Stimulated activated CD4-positive, alpha-beta T cell treated with anti-CD3 and anti-CD28 coated beads, Interleukin-1b, Interleukin-23, amount 100 ng/mL, for 24 hours (primary cell): ENCODE measurements at places on chromosomes 2 and 18.

GRCh38 chr2:216292886-216293301, 79.4 kb downstream of the MARCHF4 start:
- no peak for DNase-seq

GRCh38 chr18:45384137-45384961, 230.9 kb upstream of the SLC14A2 start:
- DNase-seq: peak; percentile 21

DNA sequence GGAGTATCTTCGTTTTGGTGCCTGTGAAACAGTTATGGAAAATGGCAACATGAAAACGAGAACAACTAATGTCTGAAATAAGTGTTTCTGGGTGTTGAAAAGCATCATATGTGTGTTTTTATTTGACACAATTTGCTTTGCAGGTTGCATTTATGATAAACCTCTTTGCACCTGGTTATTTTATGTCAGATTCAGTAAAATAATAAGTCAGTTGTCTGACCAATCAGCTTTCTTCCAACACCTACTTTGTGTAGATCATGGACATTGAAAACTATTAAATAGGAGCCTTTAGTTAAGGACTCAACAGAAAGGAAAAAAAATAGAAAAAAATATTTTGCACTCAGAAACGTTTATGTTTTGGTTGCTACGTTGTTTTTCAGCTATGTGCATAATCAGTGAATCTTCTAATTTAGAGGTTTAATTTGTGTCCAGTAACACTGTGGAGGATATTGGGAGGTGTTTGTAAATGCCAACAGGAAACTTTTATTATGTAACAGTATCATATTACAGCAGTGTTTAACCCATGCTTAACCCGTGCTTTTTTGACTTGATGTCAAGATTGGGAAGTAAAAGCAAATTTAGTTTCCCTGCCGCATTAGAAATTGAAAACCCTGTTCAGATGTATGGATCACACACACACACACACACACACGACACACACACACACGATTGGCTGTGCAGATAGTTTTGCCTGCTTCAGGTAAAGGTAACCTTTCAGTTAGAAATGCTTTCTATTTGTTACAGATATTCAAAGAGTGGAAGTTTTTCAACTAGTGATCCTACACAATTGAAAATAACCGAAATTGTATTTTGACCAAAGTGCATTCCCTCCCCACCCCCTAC, 2.6 kb downstream of the PKP4 start:
- no peak for DNase-seq

GRCh38 chr2:67889056-67889455, 173.7 kb downstream of the C1D start:
- no peak for DNase-seq

DNA sequence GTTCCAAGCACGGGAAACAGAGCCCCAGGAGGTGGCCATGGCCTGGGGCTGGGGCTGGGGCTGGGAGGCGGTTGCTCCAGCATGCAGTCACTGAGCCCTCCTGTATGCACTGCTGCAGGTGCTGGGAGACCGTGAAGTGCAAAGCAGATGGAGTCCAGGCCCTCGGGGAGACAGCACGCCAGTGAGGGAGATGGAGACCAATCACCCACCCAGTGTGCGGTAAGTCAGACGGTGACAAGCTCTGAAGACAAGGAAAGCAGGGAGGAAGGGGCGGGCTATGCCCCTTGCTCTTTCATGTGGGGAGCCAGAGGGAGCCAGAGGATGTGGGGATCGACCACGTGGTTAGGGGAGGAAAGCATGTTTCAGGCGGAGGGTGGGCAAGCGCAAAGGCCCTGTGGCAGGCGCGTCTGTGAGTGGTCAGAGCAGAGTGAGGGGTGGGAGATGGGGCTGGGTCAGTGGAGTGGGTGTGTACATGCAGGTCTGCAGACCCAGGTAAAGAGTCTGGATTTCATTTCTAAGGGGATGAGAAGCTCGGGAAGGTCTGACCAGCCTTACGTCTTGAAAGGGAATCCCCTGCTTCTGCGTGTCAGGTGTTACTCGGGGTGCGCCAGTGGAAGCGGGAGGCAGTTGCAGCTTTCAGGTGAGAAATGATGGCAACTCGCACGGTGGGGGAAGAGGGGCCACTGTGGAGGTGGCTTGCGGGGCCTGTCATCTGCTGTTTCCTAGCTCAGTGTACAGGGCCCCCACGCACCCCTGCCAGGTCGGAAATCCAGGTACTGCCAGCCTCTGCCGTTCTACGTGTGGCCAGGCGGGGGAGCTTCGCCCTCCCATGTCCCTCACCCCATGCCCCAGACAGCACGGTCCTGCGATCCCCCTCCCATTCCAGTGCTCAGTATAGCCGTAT, 19.4 kb downstream of the RRM2 start:
- no peak for DNase-seq

GRCh38 chr18:26342646-26343045, 116.4 kb downstream of the TAF4B start:
- DNase-seq: no peak

DNA sequence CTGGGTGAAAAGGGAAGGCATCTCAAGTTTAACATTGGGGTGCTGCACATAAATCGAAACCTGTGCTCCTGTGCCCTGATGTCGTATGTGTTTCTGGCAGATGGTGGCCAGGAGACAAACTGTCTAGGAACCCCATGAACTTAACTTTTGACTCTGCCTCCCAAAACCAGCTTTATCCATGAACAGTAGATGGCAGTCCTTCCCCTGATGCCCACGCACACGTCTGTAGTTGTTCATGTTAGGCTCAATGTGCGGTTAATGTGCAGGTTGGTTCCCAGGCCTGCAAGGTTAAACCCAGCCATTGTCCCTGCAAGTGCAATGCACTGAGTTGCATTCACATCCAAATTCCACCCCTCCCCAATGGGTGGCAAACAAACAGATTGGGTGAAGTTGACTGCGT, 44.1 kb upstream of the SIX3 start:
- DNase-seq: no peak

DNA sequence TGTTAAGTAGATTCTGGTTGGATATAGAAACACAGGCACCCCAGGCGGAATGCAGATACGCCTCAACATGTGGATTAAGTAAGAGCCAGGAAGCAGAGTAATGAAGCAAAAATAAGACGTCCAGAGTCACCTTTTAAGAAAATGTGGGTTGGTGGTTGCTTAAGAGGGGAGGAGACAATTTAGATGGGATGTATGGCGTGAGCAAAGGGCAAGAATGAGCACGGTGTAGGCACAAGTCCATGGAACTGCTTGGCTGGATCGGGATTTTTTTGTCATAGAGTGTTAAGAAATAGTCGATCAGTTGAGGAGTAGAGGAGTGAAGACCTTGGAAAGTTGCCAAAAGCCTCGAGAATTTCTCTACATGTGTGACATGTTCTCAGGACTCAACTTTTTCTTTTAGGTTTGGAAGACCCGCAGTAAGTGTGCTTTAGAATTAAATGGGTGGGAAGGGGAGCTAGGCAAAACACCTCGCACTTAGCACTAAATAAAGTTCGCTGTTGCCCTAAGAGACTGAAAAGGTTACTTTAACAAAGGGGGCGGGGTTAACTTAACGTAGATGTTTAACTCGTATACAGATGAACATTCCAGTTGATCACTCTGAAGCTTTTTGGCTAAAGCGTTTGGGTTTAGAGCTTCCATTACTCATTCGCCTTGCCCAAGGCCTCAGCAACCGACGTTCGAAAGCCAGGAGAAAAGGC, 716 bp upstream of the SLC39A10 start:
- DNase-seq: no peak
